Activated CD4-positive, alpha-beta T cell treated with anti-CD3 and anti-CD28 coated beads, Interleukin-2, amount 10 ng/mL, durations not matched to agents 24 days and 14 days (primary cell): ENCODE measurements at places on chromosomes 5 and 9. TPM values are rescaled to one million over a fixed set of nuclear protein-coding genes. Genes with fewer than 3 reads are reported as not detected.

Gene NME5
- not detected in 2 replicates for total RNA-seq

DNA sequence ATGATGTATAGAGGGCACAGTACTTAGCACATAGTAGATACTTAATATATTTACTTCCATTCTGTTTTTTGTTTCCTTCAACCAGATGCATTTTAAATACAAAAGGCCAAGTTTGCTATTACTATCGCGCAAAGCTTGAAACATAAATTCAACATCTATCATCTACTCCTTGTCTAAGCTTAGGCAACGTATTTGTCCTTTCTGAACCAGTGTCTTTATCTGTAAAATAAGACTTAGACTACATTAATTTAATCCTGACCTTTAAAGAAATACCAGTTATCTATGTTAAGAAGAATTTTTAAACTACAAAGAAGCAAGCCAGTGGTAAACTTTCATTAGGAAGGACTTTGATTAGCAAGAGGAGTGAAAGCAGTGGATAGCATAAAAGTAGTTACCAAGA, 173.0 kb downstream of the WDR70 start:
- no peaks in the 10 kb centered on the region for H3K27me3 ChIP-seq
- H3K27ac ChIP-seq = no peak overlapping the region
- no peaks in the 10 kb centered on the region for H3K36me3 ChIP-seq
- no peak for DNase-seq

DNA sequence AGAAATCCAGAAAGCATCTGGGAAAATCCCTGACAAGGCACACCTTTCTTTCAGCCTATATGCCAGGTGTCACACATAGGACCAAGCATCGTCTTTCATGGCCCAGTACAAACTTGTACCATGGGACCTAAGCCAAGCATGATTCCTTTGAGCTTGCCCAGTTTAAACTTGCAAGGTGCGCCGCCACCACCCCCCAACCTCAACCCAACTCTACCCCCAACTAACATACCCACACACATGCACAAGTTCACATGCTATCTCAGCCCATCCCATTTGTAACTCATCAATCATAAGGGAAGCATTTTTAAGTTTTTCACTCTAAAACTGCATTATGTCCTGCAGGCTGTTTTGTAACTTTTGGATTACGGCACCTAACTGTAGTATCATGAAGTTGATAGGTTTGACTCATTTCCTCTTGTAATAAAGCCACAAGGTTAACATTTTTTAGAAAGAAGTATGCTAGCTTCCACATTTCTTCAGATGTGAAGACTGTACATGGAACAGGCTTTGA, 145.9 kb upstream of the FST start:
- H3K4me3 ChIP-seq = no peak overlapping the region
- H3K27ac ChIP-seq = no peak overlapping the region
- no peaks in the 10 kb centered on the region for H3K4me1 ChIP-seq

Gene FAM169A
- total RNA-seq = 1.8 and 2.6 TPM in 2 replicates

- no peaks in the 10 kb centered on the region for H3K36me3 ChIP-seq
- H3K27me3 ChIP-seq = no peaks in the 10 kb centered on the region
- no peak overlapping the region for H3K4me3 ChIP-seq
- H3K4me1 ChIP-seq = no peaks in the 10 kb centered on the region
These were observed 189.8 kb downstream of the MPDZ start for GRCh38 chr9:13089666-13090065.

GRCh38 chr5:6712142-6712576, 1.1 kb upstream of the TENT4A start:
- H3K4me3 ChIP-seq = peak overlapping the region; percentile 89
- peaks cover 30% of the 10 kb centered on the region for H3K4me1 ChIP-seq
- peaks cover 9% of the 10 kb centered on the region for H3K36me3 ChIP-seq
- peak; percentile 85 for DNase-seq
- H3K27ac ChIP-seq = peak overlapping the region; percentile 97
- no peaks in the 10 kb centered on the region for H3K27me3 ChIP-seq

DNA sequence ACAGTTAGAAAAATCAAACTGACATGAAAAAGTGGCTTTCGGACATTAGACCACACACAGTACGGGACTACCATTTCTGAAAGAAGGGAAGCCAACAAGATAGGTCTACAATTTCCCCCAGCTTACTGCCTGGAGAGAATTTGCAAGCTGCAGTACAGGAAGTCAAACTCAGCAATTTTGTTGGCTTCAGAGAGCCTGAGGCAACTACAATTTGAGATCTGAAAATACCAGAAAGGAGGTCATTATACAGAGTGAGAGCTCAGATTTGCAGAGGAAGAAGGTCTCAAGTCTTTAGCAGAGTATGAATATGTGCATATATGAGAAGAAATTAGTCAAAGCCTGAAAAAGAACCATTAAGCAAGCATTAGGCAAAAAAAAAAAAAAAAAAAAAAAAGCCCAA, 83.0 kb downstream of the OXCT1 start:
- H3K27ac ChIP-seq = no peak overlapping the region
- peaks cover 37% of the 10 kb centered on the region for H3K36me3 ChIP-seq
- H3K27me3 ChIP-seq = no peaks in the 10 kb centered on the region
- no peak for DNase-seq
- no peak overlapping the region for H3K4me3 ChIP-seq
- peaks cover 4% of the 10 kb centered on the region for H3K4me1 ChIP-seq

Gene RNF208
- 12.8 and 15.2 TPM in 2 replicates for total RNA-seq

DNA sequence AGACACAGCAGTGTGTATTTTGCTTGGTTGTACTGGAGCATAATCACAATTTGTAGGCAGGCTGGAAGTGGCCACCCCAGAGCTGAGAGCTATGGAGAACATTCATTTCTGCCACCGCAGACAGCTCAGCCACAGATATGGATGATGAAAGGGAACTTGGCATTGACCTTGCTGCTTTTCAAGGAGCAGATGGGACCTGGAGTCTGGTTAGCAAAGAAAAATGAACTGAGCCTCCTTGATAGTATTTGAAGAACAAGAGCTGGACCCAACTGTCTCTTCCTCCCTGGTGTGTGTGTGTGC, 395.2 kb upstream of the ZNF462 start:
- no peak for DNase-seq
- no peak overlapping the region for H3K4me3 ChIP-seq
- H3K4me1 ChIP-seq = no peaks in the 10 kb centered on the region
- H3K27me3 ChIP-seq = no peaks in the 10 kb centered on the region
- H3K27ac ChIP-seq = no peak overlapping the region

Gene DNAH5
- not detected in 2 replicates for total RNA-seq

Gene PCDHGA5
- 0.19 and 0.51 TPM in 2 replicates for total RNA-seq

Gene CDH9
- not detected in 2 replicates for total RNA-seq

Gene PCDHB2
- total RNA-seq = 0.19 TPM in 1 of 2 replicates, not detected in the other

GRCh38 chr5:55634866-55635265, 77.3 kb downstream of the SLC38A9 start:
- H3K27ac ChIP-seq = no peak overlapping the region
- H3K4me1 ChIP-seq = peaks cover 12% of the 10 kb centered on the region
- no peak overlapping the region for H3K4me3 ChIP-seq
- DNase-seq = no peak
- H3K27me3 ChIP-seq = no peaks in the 10 kb centered on the region
